Astrocyte (in vitro differentiated cells and primary cell): ENCODE measurements at places on chromosomes 11 and 22. TPM values are rescaled to one million over a fixed set of nuclear protein-coding genes. Genes with fewer than 3 reads are reported as not detected.

DNA sequence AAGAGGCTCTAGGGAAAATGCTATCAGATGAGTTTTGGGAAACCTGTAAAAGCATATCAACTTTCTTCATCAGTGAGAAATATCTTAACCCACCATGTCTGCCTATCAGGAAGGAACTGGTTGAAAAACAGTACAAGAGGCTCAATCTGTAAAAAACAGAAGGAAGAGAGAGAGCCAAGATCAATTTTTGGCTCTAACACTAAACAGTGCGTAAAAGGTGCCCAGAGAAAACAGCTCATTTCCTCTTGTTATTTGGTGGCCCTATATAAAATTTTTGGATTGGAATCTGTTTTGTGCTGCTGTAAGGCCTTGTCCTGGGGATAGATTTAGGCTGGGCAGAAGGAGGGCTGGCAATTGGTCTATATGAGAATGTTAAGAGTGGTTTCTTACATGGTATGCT, 12.1 kb downstream of the MS4A2 start:
- no peaks in the 10 kb centered on the region for H3K27me3 ChIP-seq
- DNase-seq = no peak
- no peaks in the 10 kb centered on the region for H3K36me3 ChIP-seq
- H3K4me1 ChIP-seq = no peaks in the 10 kb centered on the region
- H3K27ac ChIP-seq = no peak overlapping the region
- H3K4me3 ChIP-seq = no peak overlapping the region

DNA sequence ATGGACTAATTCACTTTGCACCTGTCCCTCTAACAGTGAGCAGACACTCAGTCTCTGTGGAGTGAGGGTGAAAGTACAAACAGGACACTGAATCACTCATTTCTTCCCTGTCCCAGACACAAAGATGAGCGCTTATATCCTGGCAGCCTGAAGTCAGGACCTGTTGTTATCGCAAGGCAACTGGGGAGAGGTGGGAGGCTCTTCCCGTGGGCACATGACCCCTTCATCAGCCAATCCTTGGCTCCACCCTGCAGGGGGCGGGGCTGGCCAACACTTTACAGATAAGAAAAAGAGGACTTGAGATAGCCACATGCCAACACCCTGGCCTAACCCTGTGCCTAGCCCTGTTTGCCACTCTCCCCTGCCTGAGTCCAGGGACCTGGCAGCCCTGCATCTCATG, 29.5 kb upstream of the TESMIN start:
- H3K27me3 ChIP-seq = peaks cover under 1% of the 10 kb centered on the region
- DNase-seq = no peak
- H3K36me3 ChIP-seq = no peaks in the 10 kb centered on the region

DNA sequence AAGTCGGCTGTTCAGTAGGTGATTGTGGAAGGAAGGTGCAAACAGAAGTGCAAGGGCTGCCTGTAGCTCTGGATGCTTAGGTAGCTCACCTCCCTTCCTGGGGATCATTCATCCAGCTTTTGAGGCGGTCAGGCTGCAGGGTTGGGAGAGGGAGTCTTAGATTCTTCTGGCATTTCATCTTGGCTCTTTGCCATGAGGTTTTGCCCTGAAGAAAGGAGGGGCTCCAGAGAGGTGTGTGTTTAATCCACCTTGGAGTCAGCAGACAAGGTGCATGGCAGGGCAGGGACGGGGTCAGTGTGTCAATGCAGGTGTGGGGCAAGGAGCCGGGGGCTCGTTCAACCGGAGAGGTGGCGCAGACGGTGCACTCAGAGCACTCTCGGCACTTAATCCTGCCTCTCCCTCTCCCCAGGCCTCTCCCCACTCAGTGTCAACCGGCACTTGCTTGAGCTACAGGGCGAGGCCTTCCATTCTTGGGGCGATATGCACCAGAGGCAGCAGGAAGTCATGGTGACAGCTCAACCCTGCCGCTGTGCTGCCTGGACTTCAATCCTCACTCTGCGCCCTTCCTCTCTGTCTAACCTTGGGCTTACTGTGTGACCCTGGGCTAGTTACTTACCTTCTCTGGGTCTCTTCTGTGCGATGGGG, 7.2 kb downstream of the ADAMTS15 start:
- H3K36me3 ChIP-seq = peaks cover 3% of the 10 kb centered on the region
- peaks cover 23% of the 10 kb centered on the region for H3K4me1 ChIP-seq
- no peak for DNase-seq

DNA sequence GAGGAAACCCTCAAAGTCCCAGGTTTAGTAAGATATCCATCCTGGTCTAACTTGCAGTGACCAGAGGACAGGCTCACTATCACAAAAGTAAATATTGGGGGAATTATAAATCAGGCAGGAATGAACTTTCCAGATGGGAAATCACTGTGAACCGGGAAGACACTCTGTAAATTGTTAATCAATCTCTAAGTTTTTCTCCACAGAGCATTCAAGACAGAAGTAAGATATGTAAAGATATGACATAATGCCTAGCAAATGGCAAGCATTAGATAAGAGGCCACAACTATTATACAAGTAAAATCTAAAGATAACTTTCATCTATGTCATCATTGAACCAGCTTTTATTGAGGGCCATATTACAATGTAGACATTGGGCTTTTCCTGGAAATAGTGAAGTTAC, 35.3 kb upstream of the LRRC4C start:
- H3K4me1 ChIP-seq = peaks cover 6% of the 10 kb centered on the region
- no peaks in the 10 kb centered on the region for H3K27me3 ChIP-seq
- no peak overlapping the region for H3K4me3 ChIP-seq
- no peak overlapping the region for H3K27ac ChIP-seq
- no peaks in the 10 kb centered on the region for H3K36me3 ChIP-seq

GRCh38 chr22:27488456-27489177, 312.9 kb downstream of the MN1 start:
- no peaks in the 10 kb centered on the region for H3K36me3 ChIP-seq
- no peak for DNase-seq
- H3K27me3 ChIP-seq = no peaks in the 10 kb centered on the region
- peaks cover 21% of the 10 kb centered on the region for H3K4me1 ChIP-seq
- peak overlapping the region; percentile 59 for H3K27ac ChIP-seq

GRCh38 chr11:122478986-122479385, 176.5 kb upstream of the UBASH3B start:
- H3K27ac ChIP-seq = no peak overlapping the region
- no peak for DNase-seq
- no peaks in the 10 kb centered on the region for H3K36me3 ChIP-seq
- no peaks in the 10 kb centered on the region for H3K27me3 ChIP-seq
- H3K4me1 ChIP-seq = no peaks in the 10 kb centered on the region
- H3K4me3 ChIP-seq = no peak overlapping the region

DNA sequence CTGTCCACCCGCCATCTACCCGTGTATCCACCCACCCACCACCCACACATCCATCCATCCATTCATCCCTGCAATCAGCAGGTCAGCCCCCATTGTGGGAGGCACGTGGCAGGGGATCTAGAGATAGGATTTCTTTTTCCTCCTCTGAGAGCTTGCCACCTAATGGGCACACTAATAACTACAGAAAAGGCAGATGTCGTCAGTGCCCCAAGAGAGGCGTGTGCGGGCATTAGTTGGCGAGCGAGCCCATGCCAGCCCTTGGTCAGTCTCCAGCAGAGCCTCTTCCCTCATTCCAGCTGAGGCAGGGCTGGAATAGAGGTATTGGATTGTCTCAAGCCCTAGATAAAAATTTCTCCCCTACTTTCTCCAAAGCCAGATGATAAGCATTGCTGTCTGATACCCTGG, 9.7 kb downstream of the USP2 start:
- no peak for DNase-seq
- peaks cover 5% of the 10 kb centered on the region for H3K27me3 ChIP-seq
- no peaks in the 10 kb centered on the region for H3K36me3 ChIP-seq
- no peak overlapping the region for H3K4me3 ChIP-seq
- H3K27ac ChIP-seq = no peak overlapping the region
- H3K4me1 ChIP-seq = peaks cover 27% of the 10 kb centered on the region

DNA sequence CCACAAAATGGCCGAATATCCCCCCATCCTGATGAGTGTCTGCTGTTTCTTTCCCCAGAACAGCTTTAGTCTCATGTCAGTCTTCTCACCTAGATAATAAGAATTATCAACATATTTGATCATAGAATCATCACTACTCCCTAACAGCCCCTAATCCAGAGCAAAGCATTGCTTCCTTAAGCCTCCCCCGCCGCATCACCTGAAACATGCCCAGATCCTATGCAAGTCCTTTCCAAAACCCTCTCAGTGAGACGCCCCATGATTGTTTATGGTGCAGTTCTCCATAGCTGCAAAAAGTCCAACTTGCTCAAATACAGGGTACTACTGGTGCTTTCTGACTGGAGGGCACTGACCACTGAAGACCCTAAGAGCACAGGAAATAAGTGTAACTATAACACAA, 20.1 kb downstream of the KCNJ1 start:
- no peak overlapping the region for H3K27ac ChIP-seq
- H3K27me3 ChIP-seq = peaks cover 6% of the 10 kb centered on the region
- no peaks in the 10 kb centered on the region for H3K36me3 ChIP-seq
- no peaks in the 10 kb centered on the region for H3K4me1 ChIP-seq
- H3K4me3 ChIP-seq = no peak overlapping the region
- no peak for DNase-seq

- peaks cover 45% of the 10 kb centered on the region for H3K27me3 ChIP-seq
- H3K36me3 ChIP-seq = no peaks in the 10 kb centered on the region
- DNase-seq = no peak
- peaks cover 9% of the 10 kb centered on the region for H3K4me1 ChIP-seq
- no peak overlapping the region for H3K4me3 ChIP-seq
- no peak overlapping the region for H3K27ac ChIP-seq
Measured at GRCh38 chr11:116579857-116580727, 192.7 kb downstream of the BUD13 start.

GRCh38 chr11:13674799-13675509, 6.5 kb downstream of the FAR1 start:
- H3K4me3 ChIP-seq = no peak overlapping the region
- H3K27me3 ChIP-seq = no peaks in the 10 kb centered on the region
- H3K4me1 ChIP-seq = peaks cover 2% of the 10 kb centered on the region
- DNase-seq = no peak
- no peak overlapping the region for H3K27ac ChIP-seq
- no peaks in the 10 kb centered on the region for H3K36me3 ChIP-seq

- no peaks in the 10 kb centered on the region for H3K36me3 ChIP-seq
- no peaks in the 10 kb centered on the region for H3K4me1 ChIP-seq
- no peaks in the 10 kb centered on the region for H3K27me3 ChIP-seq
- H3K4me3 ChIP-seq = no peak overlapping the region
- H3K27ac ChIP-seq = no peak overlapping the region
Measured at GRCh38 chr11:23755769-23756168, 741.1 kb upstream of the LUZP2 start.

DNA sequence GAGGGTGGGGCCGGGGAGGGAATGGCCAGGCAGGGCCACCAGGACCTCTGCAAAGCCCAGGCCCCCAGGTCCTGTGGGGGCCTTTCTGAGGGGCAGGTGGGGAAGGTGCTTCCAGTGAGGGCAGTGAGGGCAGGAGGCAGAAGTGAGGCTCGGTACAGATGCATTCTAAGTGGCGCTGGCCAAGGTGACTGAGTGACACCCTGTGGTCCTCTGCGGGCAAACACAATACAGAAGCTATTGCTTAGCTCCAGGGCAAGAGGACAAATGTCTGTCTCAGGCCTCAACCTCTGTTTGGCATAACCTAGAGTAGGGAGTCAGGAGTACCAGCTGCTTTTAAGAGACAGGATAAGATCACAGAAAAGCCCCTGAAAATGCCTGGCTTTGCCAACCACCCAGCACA, 31.3 kb downstream of the B3GAT1 start:
- H3K36me3 ChIP-seq = no peaks in the 10 kb centered on the region
- no peak overlapping the region for H3K4me3 ChIP-seq
- no peak overlapping the region for H3K27ac ChIP-seq
- no peaks in the 10 kb centered on the region for H3K4me1 ChIP-seq
- no peaks in the 10 kb centered on the region for H3K27me3 ChIP-seq

DNA sequence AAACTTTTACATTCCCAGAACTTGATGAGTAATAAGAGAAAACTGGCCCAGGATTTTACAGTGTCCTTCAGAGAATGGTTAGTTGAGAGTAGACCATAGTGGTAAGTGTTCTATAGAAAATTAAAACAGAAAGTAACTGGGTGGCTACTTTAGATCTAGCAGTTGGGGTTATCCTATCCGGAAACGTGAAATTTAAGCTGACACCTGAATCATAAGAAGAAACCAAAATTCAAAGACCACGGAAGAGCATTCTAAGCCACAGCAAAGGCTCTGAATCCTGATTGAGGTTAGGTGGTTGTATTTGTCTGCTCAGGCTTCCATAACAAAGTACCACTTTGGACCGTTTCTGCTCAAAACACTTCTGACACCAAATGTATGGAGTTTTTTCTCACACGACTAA, 34.0 kb downstream of the TTC17 start:
- peaks cover 28% of the 10 kb centered on the region for H3K36me3 ChIP-seq
- DNase-seq = no peak
- no peaks in the 10 kb centered on the region for H3K27me3 ChIP-seq
- no peak overlapping the region for H3K4me3 ChIP-seq
- no peak overlapping the region for H3K27ac ChIP-seq
- H3K4me1 ChIP-seq = no peaks in the 10 kb centered on the region

DNA sequence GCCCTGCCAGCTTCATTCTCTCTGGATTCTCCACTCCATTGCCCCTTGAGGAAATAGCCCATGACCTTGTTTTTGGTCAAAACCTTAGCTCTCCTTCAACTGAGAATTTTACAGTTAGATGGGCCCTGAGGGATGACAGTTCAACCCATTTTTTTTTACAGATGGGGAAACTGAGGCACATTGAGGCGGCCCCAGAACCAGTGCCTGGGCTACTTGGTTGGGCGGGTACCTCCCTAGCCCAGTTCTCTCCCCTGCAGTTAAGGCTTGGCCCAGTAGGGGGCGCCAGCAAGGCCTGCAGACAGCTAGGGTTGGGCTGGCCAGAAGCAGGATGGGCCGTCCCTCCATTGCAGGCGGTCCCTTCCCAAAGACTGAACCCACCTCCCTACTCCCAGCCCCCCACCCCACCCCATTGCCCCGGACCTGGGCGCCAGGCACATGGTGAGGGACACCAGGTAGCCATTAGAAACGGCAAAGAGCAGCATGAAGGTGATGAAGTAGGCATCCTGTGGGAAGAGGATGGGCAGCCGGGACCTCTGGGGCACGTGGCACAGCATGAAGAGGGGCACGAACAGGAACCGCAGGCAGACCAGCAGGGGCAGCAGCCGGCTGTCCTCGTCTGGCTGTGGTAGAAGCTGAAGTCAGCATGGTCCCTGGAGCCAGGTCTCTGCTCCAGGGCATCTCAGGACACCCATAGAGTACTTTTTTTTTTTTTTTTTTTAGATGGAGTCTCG, 7.6 kb downstream of the SLC29A2 start:
- H3K27ac ChIP-seq = no peak overlapping the region
- DNase-seq = no peak
- H3K36me3 ChIP-seq = no peaks in the 10 kb centered on the region
- no peaks in the 10 kb centered on the region for H3K27me3 ChIP-seq

DNA sequence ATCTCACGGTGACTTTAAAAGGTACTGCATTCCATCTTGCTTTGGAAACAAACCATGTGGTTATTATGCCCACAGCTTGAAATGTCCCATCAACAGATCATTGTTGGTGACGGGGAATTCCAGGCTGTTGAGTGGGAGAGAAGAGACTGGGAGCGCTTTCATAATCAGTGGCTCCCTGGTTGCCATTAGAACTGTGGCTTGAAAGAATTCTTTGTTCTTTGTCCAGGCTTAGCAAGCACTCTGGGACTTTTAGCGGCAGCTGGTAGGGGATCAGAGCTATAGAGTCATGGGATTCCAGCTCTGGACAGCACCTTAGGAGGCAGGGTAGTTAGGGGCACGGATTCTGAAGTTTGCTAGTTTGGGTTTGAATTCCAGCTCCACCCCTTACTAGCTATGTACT, 22.0 kb downstream of the MMP20 start:
- peak; percentile 86 for DNase-seq
- no peak overlapping the region for H3K4me3 ChIP-seq
- H3K36me3 ChIP-seq = no peaks in the 10 kb centered on the region
- H3K27ac ChIP-seq = peak overlapping the region; percentile 79
- no peaks in the 10 kb centered on the region for H3K27me3 ChIP-seq
- H3K4me1 ChIP-seq = peaks cover 40% of the 10 kb centered on the region

Gene CHRNA10
- total RNA-seq = 1.5 and 2.1 TPM in 2 replicates

Gene C1QTNF5
- 5.6 and 6.3 TPM in 2 replicates for total RNA-seq

Gene GSTT4
- not detected in 2 replicates for total RNA-seq
